Suprapubic skin (tissue), 4 donors: ENCODE measurements at places on chromosomes 4 and X.

DNA sequence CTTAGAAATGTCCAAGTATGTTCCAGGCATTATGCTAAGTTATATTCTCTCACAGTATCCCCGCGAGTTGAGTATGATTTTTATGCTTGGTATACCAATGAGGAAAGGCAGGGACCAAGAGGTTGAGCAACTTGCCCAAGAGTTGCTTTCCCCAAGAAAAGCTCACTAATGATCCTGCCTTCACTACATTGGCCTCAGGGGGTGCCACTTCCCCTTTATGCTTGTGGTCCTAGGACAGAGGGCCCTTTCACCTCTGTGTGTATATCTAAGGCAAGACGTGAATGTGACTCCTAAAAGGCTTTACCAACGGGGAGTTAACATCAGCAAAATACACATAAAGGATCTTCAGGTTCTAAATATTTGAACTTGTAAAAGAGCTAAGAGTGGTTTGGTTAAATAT is 164.4 kb upstream of the CPEB2 start:
- DNase-seq: no peak

DNA sequence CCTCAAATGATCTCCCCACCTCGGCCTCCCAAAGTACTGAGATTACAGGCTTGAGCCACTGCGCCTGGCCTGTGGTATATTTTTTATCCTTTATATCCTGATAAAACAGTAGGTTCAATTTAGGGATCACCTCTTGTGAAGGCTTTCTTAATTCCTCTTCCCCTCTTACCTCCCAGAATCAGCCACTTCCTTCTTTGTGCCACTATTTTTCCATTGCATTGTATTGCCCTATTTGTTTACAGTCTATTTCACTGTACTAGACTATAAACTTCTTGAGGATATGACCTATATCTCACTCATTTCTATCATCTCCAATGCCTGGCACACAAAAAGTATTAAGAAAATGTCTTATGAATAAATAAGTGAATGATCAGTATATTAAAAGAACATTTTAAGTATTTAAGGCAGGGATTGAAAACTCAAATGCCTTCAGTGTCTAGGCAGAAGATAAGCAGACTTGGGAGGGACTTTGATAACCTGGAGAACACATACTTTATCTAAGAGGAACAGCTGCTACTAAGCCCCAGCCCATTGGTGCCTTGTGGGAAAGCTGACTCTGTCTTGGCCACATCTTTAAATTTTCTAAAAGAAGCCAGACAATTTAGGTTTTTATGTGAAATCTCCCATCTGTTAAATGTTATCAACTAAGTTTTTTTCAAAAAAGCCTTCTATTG is 82.3 kb upstream of the OGT start:
- DNase-seq: no peak

DNA sequence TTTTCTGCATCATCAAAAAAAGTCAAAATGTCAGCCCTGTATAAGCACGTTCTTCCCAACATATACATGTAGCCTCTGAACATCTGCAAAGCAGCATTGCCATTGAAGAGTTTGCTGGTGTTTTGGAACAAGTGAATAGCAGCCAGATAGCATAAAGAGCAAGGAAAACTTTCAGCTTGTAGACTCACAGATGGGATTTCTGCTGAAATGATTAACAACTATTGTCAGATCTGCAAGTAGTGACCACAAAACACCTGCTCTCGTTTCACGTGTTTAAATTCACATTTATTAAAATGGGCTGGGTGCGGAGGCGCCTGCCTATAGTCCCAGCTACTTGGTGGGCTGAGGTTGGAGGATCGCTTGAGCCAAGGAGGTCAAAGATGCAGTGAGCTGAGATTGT is 123.7 kb downstream of the SPRY1 start:
- DNase-seq: no peak

DNA sequence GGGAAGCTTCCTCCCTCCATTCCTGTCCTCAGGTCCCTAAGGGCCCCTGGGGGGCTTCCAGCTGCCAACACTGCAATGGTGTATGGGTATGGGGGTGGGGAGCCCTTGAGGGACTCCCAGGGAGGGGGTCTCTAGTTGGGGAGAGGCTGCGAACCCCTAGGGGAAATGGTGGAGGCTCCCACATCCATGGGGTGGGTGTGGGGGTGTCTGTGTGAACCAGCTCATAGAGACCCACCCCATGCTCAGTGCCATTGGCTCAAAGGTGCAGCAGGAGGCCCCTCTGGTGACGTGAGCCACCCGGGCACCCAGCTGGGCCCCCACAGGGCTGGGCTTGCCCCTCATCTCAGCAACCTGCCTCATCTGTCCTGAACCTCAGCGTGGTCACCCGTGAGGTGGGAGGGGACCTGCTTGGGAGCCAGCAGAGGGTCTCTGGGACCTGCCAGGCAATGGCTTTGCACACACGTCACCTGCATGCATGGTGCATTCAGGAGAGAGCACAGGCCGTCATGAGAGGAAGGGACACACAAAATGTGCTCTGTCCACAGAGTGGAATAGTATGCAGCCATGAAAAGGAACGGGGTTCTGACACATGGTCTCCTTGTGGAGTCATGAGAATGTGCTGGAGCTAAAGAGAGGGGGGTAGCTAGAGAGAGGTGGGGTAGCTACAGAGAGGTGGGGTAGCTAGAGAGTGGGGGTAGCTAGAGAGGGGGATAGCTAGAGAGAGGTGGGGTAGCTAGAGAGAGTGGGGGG is 22.7 kb upstream of the PLCXD1 start:
- DNase-seq: no peak

DNA sequence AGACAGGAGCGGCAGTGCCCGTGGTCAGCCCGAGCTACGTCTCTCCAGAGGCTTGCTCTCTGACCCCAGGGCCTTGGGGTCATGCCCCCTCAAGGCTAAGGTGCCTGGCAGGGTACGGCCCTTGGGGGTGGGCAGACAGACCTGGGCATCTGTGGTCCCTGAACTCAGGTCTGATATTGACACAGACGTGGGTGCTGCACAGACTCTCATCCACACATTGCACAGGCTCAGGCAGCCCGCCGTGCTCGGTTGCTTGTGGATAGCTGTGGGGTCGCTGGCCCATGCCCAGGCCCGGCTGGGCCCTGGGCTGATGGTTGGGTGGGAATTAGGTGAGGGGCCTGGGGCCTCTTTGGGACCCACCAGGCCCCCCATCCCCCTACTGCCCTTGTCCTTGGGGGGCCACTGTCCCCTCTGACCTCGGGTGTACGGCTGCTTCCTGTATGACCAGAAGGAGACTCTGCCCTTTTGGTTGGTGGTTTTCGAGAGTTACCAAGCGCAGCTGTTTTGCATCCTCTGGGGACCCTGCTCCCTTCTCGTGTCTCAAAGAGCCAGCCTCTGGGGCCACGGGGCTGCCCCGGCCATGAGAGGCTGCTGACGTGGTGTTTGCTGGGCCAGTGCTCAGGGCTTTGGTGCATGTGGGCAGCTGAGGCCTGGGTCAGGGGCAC is 10.1 kb downstream of the FGFRL1 start:
- DNase-seq: no peak

DNA sequence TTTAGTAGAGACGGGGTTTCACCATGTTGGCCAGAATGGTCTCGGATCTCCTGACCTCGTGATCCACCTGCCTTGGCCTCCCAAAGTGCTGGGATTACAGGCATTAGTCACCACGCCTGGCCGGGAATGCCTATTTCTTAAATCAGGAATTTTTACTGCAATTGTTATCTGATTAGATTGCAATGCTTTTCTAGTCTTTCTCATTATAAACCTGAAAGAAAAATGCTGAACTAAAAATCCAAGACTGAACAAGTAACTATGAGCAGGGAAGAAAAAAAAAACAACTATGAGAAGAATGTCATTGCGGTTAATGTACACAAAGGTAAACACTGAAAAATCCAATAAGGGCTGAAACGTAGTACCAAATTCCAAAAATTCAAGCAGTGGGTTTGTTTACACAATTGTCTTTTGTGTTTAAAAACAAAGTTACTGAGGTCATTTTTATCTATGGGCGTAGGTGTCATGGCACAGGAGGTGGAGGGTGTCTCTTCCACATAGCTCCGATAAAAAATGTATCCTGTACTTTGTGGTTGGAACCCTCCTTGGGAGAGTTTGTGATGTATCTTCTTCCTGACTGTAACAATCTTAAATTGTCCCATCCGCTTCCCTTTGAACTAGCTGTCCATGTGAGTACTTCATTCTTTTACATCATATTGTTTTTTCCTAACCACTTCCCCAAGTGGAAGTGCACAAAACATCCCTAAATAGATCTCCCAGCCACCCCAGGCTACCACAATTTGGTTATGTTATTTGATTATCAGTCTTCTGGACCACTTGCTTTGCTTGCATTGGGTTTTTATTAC is 11.1 kb upstream of the TMEM156 start:
- no peak for DNase-seq

DNA sequence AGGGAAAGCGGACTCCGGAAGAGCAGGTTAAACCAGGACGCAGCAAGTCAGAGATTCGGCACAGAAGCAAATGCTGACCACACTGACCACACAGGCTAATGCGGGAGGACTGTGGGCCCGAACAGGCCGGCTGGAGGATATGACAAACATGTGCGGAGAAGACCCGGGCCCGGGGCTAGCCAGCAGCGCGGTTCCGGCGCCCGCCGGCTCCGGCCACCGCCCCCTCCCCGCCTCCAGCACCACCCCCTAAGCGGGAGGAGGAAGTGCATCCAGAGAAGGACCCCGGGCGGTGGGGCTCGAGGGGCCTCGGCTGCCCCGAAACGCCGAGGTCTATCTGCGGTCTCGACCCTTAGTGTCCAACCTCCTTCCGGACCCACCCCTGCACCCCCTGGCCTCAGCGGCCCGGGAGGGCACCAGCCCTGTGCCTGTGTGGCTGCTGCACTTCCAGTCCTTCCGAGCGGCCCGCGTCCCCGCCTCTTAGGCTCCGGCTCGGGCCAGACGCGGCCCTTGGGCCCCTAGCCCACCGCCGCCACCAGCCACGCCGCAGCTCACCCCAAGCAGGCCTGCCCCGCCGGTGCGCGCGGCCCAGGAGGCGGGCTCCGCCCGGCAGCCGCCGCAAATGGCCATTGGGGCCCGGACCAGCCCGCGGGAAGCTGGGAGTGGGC is 2.1 kb downstream of the ELOVL6 start:
- DNase-seq: no peak

DNA sequence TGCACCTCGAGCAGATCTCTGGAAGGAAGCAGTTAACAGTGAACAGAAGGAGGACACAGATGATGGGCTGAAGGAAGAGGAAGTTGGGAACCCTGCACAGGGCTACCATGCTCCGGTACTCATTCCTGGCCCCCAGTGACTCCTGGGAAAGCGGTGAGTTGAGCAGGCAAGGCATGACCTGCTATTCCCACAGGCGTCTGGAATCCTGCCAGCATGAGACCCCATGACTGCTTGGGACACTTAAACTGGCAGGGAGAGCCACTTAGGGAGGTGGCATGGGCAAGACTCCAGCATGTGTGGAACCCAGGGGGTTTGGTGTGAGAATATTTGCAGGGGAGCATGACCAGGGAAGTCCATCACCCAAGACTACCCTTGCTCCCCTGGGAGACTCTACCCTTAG is 1056.4 kb upstream of the POU3F4 start:
- DNase-seq: no peak

DNA sequence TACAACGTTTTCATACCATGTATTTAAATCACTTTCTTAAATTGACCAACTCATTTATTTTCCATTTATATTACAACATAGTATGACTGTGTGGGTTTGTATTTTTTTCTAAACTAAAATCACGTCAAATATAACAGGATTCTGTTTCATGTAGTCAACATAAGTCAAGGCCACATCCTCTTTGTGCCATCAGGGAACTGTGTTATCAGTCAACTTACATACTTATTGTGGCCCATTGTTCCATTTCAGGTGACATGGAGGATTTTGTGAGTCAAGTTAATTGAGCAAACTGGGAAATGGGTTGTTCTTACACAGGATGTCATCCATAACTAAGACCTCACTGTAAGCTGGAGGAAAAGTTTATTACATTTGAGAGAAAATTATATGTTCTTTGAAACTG is 35.9 kb downstream of the STK26 start:
- no peak for DNase-seq

DNA sequence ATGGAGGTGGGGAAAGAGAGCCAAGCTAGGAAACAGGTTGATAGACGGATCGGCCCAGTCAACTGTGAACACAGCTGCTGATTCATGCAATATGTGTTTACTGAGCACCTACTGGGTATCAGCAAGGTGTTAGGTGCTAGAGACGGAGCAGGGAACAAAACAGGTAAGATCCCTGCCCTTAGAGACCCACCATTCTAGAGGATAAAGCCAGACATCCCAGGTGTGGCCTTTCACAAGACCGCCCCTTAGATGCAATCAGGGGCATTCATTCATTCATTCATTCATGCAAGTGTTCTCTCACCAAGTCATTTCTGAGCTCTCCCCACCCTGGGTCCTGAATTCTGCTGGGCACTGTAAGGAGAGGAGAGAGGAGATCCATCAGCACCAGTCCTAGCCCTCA is 20.2 kb upstream of the MTM1 start:
- DNase-seq: no peak

GRCh38 chr4:140098455-140099160 is 55.4 kb downstream of the MAML3 start:
- DNase-seq: no peak

GRCh38 chrX:153549807-153550206 is 32.4 kb downstream of the ATP2B3 start:
- no peak for DNase-seq

DNA sequence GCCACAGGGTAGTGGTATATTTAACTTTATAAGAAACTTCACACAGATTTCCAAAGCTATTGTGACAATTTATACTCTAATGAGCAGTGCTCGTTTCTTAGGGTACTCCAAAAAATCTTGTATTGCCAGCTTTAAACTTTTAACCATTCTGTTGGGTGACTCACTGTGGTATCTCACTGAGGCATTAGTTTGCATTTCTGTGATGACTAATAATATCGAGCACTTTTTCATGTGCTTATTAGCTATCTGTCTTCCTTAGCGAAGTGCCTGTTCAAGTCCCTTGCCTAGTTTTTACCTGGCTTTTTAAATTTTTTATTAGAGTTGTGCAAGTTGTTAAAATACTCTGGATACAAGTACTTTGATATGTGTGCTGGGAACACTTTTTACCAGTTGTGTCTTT is 5.5 kb downstream of the PNMA3 start:
- no peak for DNase-seq
